ENCODE measurements at places on chromosomes 6 and 20.
A peak's percentile ranks its signal among the peaks of the same experiment; 100 is the strongest.

DNA sequence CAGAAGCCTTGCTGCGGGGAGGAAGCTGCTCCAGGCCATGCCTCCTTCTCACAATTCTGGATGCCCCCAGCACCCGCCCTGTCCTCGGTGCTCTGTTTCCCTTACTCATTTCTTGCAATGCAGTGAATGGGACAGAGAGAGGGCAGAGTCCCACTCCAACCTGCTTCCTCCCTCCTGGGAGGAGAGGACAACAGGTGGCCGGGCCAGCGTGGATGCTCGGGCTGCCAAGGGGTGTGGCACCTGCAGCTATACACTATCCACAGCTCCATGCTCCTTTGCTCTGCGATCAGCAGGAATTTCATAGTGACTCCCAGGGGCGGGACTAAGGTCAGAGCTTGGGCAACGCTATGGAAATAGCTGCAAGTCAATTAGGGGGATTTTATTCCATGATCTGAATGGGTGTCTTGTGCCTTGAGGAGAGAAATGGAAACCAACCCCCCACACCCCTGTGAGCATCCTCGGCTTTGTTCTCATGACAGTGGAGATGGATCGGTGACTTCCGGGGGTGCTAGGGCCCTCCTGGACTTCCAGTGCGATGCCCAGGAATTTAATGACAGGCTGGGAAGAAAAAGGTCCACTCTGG, 192.5 kb downstream of the MYLK4 start:
- no peak for DNase-seq

GRCh38 chr6:106512968-106513574, 116.2 kb downstream of the RTN4IP1 start:
- no peak for DNase-seq

DNA sequence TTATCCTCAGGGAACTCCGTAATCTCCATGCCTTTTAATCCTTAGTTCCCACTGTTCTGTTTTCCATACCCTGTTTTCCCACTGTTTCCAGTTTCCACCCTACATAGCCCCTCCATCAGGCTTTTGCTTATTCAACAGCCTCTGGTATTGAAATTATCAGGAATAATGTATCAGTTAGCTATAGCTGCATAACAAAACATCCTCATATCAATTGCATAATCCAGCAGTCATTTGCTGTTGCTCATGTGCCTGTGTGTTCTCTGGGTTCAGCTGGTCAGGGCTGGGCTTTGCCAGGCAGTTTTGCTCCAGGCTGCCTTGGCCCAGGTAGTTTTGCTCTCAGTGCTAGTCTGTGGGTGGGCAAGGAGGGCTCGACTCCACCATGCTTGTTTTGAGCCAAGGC, 94.3 kb upstream of the FOXA2 start:
- DNase-seq = no peak

DNA sequence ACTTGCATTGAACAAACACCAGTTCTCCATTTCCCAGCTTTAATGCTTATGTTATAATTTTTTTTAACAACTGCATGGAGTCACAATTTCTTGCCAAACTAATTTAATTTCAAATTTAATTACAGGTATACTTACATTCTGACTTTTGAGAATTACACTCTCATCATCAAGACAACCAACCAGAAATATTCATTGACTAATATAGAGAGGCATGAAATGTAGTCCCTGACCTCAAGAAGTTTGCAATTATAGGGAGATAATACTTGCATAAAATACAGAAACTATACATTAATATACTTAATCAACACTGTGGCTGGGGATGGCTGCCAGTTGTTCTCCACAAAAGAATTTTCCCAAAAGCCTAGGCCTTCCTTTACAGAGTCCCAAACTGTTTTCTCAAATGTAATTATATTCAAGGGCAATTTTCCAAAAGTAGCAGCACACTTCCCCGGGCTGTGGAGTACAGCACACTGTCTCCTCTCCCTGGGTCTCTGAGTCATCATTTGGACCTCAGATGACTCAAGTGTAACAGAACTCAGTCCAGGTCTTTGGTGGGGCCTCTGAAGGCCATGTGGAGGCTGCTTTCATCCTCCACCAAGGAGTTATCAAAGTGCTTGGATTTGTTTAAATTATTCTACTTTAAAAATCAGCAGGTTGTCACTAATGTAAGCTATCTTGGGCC, 114.1 kb downstream of the KIF16B start:
- no peak for DNase-seq

- DNase-seq = peak; percentile 80
These were observed at the start of gene LAMA2 for GRCh38 chr6:128882991-128883611. LAMA2 (plus strand) TSS chr6:128883138; CDS start chr6:128883246, 108 bp downstream.

GRCh38 chr20:52372169-52372568, 180.6 kb upstream of the ZFP64 start:
- no peak for DNase-seq

GRCh38 chr20:44981736-44982406, 15.6 kb downstream of the STK4 start:
- no peak for DNase-seq

- no peak for DNase-seq
These were observed 115.1 kb downstream of the QKI start for GRCh38 chr6:163529605-163530004.

DNA sequence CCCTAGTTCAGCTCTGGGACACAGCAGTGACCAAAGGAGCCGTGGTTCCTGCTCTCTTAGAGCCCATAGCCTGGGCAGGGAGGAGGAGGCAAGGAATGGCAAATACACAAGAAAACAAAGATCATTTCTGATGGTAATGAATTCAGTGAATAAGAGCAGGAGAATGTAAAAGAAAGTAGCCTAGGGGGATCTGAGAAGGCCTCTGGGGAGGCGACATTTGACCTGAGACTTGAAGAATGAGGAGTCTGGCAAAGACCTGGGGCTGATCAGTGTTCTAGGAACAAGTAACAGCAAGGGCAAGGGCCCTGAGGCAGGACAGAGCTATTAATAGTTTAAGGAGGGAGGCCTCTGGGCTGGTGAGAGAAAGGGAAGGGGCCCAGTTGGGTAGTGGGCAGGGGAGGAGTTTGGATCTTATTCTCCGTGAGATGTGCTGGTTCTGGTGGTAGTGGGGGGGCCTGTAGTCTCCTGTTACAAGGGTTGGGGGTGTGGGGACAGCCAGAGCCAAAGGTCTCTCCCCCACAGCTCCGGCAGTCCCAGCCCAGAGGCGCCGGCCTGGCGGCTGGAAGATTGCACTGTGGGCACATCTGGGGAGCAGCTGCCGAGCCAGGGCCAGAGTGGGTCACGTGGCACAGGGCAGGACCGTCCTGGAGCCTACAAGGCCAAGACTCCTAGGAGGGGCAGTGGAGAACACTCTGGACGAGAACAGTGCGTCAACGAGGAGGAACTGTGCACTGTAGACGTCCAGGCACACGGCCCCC, 9.3 kb upstream of the ID1 start:
- peak; percentile 89 for DNase-seq

- no peak for DNase-seq
These were observed 63.3 kb downstream of the TOX2 start for GRCh38 chr20:43977962-43978361.
